Amniotic stem cell (primary cell): ENCODE measurements at places on chromosomes 1 and 21.

DNA sequence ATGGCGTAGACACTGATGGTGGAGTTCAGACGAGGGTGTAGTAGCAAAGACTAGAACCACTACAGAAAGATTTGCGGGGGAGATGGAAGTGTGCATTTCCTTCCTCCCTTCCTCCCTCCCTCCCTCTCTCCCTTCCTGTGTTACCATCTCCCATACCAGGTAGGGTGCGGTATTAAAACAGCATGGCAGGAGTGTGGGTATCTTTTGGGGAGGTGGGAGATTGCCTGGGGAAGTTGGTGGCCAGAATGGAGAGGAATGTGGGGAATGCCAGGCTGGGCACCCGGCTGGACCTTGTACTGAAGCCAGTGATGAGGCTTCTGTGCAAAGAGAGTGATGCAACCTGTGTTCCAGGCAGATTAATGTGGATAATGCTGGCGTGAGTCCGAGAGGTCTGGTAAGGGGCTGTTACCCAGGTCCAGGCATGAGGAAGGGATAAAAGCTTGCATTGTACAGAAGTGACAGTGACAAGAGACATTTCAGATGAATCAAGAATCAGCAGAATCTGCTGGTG lies 30.3 kb upstream of the PPP2R5A start:
- DNase-seq = no peak

- DNase-seq = no peak
Measured at GRCh38 chr1:212478467-212479025, 45.8 kb downstream of the NENF start.

- no peak for DNase-seq
Measured at GRCh38 chr1:11229203-11229602, 33.1 kb downstream of the MTOR start.

- no peak for DNase-seq
Measured at GRCh38 chr1:92995441-92996430, 34.5 kb upstream of the DIPK1A start.

- no peak for DNase-seq
Measured at GRCh38 chr1:78254517-78254916, 208.8 kb downstream of the GIPC2 start.

- no peak for DNase-seq
Measured at GRCh38 chr1:90274376-90274775, 279.5 kb downstream of the ZNF326 start.

DNA sequence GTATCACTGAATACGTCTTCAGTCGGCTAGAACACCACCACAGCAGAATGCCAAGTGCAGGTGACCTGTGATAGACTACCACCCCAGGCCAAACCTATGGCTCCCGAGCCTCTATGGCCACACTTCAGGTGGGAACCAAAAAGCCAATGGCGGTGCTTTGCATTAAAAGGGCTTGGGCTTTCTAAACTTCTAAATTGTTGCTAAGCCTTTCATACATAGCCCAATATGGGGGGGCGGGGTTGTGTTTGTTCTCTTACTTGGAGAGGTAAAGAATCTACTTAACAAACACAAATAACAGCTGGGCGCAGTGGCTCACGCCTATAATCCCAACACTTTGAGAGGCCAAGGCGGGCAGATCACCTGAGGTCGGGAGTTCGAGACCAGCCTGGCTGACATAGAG lies 19.7 kb downstream of the USP48 start:
- no peak for DNase-seq

- no peak for DNase-seq
Measured at GRCh38 chr1:44759077-44759476, 16.3 kb upstream of the RPS8 start.

DNA sequence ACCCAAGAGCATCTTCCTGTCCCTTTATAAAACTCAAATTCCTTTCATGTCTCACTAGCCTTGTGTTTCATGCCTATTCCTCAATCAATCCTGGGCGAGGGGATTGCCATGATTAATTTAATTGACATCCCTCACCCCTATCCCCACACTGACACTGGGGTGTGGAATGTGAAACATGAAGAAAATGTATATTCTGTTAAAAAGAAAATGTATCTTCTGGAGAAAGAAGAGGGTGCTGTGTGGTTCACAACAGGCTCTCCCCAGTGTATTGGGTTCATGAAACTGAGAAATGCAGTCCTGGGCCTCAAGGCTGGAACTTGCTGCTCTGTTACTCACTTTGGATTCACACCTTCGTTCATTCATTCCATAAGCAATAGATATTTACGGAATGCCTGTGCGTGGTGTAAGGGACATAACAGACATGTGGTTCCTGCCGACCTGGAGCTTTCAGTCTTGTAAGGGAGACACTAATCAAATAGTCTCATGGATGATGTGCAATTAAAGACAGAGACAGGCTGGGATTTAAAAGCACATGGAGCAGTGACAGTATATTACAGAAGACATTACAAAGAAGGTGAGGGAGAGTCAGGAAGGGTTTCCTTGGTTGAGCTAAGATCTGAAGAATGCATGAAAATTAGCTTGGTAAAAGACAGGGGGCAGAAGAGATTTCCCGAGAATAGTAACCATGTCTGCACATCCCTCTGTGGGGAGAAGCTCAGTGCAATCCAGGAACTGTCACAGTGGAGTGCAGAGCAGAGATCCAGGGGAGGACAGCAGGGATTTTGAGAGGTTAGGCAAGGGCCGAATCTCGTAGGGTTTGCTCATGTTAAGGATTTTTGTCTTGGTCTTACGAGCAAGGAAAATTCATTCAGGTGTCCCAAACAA lies 32.1 kb downstream of the SERTAD4 start:
- DNase-seq = no peak

GRCh38 chr1:230259621-230260020 lies 166.5 kb downstream of the PGBD5 start:
- no peak for DNase-seq

GRCh38 chr1:183989078-183989577 lies 48.4 kb downstream of the COLGALT2 start:
- DNase-seq = peak; percentile 66

DNA sequence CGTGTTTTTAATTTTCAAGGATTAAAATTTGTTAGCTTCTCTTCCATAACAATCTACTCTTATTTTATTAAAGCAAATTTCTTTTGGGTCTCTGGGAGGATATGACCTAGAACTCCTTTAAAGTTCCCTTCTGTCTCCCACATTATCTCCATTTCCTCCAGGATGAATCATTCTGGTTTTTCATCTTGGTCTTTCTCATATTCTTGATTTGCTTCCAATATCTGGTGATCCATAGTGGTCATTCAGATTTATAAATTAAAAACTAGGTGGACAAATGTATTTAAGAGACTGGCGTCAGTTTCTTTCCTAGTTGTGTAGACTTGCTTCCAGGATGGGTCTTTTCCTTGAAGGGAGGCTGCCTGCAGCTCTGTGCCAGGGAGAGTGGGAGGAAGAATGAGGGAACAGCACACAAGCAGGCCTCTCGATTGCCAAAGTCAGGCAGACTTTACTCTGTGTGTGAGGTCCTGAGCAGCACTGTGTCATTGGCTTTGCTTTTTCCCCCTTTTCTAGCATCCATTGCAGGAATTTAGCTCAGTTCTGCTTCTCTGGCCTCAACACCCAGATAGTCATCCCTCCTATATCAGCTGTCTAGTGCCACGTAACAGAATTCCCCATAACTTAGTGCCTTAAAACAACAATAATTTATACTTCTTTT lies 48.1 kb upstream of the FOXO6 start:
- DNase-seq = no peak

- no peak for DNase-seq
Measured at GRCh38 chr1:39992234-39992633, 37.3 kb downstream of the MFSD2A start.

DNA sequence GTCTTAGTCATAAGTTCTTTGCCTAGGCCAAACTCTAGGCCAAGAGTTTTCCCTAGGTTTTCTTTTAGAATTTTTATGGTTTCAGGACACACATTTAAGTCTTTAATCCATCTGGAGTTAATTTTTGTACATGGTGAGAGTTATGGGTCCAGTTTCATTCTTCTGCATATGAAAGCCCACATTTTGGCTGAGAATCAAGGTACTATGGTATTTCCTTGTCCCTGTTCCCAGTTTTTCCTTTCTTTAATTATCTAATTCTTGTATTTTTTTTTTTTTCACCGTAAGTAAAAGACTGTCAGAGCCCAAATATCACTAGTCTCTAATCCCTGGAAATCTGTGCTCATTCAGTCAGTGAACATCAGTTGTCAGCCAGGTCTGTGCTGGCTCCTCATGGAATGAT lies 105.4 kb downstream of the MAP3K21 start:
- DNase-seq = no peak

DNA sequence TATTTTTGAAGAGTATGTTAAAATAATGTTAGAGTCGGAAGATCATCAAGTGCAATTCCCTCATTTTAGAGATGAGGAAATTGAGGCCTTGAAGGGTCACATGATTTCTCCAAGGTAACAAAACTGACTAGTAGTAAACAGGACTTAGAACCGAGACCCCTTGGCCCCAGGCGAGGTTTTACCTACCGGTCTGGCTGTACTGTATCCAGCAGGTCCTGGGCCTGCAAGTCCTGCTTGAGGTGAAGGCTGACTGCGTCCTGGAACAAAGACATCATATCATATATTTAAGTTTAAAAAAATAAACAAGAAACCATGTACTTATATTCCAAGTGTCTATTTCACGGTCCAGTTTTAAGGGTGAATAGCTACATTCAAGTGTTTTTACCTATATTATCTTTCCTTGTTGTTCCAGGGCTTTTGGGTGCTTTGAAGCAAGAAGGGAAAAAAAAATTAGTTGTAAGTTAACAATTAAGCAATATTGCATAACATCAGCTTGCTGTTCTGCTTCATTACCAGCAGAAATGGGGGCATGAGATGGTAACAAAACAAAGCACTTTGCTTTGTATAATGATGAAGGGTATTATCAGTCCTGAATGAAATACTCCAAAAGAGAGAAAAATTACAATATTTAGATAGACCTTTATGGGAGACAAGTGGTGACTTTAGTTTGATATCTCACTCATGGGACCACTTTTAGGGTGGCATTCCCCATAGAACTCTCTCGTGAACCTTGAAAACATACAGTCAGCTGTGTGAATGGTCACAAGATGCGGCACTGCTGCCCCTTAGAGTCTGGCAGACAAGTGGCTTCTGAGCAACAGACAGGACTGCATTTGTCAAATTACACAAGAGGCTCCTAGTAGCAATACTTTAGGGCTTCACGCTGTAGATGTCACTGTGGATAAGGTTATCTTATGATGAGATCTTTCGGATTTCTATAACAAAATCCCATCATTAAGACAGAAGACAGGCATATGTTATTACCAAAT lies 29.8 kb upstream of the CFAP298 start:
- DNase-seq = no peak

- no peak for DNase-seq
Measured at GRCh38 chr1:4894566-4894965, 240.2 kb downstream of the AJAP1 start.

DNA sequence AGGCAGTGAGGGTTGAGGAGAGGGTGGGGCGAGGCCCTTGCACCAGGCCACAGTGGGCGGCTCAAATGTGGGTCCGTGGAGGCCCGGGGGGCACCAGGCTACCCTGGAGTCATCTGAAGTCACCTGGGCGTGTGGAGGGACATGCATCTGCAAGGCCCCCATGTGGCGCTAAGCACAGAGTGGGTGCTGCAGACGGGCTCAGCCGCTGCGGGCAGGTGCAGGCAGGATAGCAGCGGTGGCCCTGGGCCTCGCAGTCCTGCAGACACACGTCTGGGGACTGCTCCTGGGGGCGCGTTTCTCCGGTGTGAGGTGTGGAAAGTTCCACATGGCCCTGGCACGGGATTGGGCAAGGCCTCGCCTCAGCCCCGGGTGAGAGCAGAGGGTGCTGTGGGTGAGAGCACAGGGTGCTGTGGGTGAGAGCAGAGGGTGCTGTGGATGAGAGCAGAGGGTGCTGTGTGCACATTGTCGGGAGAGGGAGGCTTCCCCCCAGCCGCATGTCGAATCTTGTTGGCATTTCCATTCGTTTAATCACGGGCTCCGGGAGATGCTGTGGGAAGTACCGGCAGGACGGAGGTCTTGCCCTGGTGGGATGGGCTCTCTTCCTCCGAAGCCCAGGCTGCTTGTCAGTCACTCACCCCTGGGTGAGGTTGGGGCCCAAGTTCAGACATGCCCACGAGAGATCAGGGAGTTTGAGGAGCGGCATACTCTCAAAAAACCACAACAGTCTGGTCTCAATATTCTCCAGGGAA lies 46.5 kb downstream of the TP73 start:
- DNase-seq = no peak

GRCh38 chr1:169896013-169896412 lies 2.3 kb upstream of the SCYL3 start:
- DNase-seq = no peak

DNA sequence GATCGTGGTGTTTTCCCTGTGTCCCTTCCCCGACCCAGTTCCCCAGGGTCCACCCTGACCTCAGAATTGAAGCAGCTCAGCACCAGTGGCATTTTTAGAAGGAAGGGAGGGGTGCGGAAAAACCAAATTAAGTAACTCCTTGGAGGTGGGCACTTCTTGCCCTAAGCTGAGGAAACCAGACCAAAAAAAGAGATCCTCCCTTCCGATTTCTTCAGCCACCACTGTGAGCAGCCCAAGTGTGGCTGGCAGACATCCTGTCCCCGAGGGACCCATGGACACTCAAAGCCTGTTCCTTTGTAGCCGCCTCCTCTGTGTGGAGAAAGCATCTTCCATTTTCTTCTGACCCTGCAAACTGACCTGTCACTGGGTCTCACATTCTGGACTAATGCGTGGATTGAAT lies 31.3 kb downstream of the KIRREL1 start:
- no peak for DNase-seq

DNA sequence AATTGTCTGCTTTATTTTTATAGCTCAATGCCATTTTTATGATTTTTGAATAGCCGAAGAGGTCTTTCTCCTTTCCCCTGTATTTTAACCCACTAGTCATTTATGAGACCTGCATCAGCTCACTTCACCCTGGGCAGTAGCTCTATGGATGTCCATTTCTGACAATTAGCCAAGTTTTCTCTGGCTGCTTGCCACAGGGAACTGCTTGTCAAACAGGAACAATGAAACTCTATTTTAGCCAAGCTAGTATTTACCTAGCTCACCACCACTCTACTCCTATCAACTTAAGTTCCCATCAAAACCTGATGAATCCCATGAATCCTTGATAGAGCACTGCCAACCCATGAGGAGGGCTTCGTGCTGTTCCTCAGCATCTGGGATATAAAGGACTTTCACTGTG lies 406.7 kb downstream of the RWDD3 start:
- no peak for DNase-seq

GRCh38 chr1:3313576-3313950 lies 140.9 kb upstream of the ARHGEF16 start:
- DNase-seq = peak; percentile 19

DNA sequence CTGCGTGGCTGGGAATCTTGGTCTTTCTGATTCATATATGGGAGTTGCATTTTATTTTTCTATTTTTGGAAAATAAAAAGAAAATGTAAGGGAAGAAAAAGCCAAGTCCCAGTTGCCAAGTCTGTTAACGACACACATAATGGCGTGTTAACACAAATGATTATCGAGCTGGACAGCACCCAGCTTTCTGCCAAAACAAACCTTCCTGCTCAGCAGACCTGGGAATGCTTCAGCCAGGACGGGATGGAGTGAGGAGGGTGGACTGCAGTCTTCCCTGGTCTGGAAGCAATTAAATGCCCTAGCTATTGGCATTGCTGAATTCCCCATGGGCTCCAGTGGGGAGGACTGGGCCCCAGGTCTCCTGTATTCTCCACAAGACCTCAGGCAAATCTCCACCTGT lies 184.2 kb upstream of the USP24 start:
- no peak for DNase-seq
